Right forelimb (tissue), 1 donor: ENCODE measurements at places on chromosomes 4 and X.

DNA sequence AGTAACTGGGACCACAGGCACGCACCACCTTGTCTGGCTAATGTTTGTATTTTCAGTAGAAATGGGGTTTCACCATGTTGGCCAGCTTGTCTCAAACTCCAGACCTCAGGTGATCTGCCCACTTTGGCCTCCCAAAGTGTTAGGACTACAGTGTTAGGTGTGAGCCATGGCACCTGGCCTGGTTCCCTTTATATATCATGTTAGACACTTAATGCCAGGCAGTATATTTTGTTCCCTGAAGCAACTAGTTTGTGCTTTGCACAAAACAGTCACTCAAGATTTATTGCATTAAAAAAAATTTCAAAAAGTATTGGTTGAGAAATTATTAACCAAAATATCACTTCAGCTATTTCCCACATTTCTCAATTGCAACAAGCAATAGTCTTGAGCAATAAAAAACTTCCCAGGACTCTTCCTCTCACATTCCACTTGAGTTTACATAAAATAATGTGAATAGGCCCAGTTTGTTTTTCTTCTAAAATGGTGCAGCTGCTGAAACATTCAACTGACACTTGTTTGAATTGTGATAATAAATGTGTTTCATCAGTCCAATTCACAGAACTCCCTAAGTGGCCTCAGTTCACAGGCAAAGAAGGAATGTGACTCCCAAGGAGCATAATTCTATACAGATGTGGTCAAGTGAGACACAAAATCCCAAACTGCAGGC lies 22.7 kb downstream of the CXCL1 start:
- DNase-seq: no peak

DNA sequence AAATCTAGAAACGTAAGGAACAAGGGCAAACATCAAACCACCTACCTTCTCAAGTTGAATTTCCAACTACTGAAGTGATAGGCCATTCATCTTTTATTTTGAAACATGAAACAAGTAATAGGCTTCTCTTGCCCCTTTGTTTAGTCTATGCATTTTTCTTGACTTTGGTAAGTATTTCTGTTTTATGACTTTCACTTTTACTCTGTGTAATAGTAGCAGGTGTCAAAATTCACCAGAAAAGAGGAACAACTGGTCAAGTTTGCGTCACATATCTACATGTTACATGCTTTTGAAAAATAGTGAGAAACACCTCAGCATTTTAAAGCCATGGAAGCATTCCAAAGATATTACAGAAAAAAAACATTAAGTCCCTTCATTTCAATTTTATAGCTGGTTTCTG lies 157.1 kb upstream of the FTHL17 start:
- DNase-seq: no peak

DNA sequence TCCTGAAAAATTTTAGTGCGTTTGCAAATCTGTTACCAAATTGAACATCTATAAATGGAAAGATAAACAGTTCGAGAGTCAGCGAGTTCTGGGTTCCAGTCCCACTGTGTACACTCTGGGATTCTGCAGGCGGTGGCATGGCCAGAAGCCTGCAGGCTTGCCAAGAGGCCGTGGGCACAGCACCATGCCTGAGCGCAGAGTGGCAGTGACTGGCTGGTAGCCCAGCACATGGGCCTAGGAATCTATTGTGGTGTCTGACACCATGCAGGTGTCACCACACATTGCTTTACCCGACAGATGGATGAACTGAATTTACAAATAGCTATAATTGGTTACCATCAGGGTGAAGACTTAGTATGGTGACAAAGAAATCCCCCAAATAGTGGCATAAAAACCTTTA lies 71.7 kb upstream of the TLR3 start:
- DNase-seq: no peak

- no peak for DNase-seq
These were observed 4.2 kb upstream of the ENAM start for GRCh38 chr4:70624226-70624793.

GRCh38 chrX:118724775-118725174 lies 2.6 kb upstream of the IL13RA1 start:
- DNase-seq: no peak

- no peak for DNase-seq
These were observed 107.2 kb upstream of the TBL1X start for GRCh38 chrX:9357518-9358114.

GRCh38 chr4:155120536-155120935 lies 87.9 kb upstream of the NPY2R start:
- DNase-seq: no peak

DNA sequence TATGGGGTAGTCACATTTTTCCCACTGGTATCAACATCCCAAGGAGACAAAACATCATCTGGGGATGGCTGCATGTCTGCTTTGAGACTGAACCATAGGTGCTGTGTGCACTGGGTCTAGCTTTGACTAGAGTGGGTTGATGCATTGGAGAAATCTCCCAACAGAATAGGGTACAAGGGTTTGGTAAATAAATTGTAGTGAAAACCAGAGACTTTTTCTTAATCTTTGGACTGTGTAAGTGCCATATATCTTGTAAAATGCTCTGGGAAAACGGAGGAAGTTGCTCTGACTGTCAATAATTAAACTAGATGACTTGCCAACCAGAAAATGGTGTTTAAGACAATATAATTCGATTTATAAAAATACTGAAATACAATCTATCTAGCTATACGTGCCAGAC lies 1064.0 kb upstream of the SLIT2 start:
- DNase-seq: no peak

DNA sequence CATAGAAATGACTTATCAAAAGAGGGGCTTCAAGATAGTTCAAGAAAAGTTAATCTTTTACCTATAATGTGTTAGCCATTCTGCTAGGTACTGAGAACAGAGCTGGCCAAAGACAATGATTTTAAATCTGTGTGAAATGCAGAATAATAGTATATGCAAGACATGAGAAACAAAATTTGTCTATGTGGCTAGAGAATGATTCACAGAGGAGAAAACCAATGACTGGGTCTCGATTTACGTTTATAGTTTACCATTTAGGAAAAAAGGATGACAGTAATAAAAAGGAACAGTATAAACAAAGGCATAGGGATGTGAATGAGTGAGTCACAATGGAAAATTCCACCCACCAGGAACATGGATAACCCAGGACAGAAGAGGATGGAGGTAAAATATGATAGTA lies 31.9 kb downstream of the NPFFR2 start:
- DNase-seq: no peak

- no peak for DNase-seq
These were observed 16.2 kb downstream of the GATB start for GRCh38 chr4:151744614-151745013.

- DNase-seq: no peak
These were observed 48.0 kb upstream of the SPOCK3 start for GRCh38 chr4:167282171-167282864.

DNA sequence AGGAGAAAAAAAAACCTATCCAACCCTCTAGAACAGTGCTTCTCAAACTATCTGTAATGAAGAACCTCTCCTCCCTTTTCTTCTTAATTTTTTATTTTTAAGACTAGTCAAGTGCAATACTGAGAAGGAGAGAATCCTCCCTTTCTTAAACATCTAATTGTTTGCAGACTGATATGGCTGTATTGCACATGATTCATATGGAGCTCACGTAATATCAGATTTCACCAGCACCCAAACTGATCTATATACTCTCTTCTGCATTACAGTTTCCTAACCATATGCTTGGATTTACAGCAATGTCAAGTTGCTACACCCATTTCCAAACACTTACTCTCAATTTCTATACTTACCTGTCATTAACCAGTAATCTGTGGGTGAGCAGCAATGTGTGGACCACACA lies 9.5 kb downstream of the PRMT9 start:
- no peak for DNase-seq

GRCh38 chrX:136271300-136271699 lies 20.1 kb upstream of the MAP7D3 start:
- DNase-seq: no peak

DNA sequence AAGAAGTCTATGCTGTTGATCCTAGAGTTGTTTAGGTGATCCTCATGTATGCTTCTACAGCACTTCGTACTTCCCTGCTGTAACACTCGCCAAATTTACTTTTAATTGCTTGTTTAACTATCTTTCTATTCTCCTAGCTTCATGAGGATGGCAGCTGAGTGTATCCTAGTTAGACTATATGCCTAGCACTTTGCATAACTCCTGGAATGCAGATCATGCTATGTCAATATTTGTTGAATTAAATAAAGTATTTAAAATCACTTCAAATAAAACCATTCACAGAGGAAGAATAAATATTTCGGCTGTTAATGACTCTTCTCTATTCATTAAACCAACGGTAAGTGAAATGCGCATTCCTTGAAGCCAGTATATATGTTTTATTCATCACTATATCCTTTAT lies 55.1 kb downstream of the F9 start:
- no peak for DNase-seq
